ENCODE measurements at places on chromosomes 7 and 10. TPM values are rescaled to one million over a fixed set of nuclear protein-coding genes. Genes with fewer than 3 reads are reported as not detected.

DNA sequence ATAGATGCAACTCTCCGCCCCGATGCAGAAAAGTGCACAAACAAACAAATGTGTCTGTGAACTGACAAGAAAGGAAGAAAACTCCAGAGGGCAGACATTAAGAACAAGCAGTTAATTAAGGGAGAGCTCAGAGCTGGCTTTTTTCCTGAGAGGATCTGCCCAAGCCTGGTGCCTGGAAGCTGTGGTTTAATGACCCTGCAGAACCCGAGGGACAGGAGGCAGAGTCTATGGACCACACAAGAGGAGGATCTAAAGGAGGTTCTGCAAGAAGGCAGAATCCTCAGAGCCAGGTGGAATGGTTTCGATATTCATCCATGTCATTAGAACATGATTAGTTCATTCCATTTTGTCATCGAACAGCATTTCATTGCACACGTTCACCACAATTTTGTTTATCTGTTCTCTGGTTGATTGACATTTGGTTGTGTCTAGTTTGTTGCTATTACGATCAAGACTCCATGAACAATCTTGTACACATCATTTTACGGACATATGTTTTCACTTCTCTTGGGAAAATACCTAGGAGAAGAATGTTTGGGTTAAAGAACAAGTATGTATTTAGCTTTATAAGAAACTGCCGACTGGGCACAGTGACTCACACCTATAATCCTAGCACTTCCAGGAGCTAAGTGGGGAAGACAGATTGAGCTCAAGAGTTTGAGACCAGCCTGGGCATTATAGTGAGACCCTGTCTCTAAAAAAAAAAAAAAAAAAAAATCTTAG lies 560.2 kb downstream of the CALN1 start:
- DNase-seq: no peak

- no peak for DNase-seq
Observed at GRCh38 chr7:147044941-147045340, 928.3 kb downstream of the CNTNAP2 start.

GRCh38 chr7:80040335-80040734 lies 94.3 kb upstream of the GNAI1 start:
- DNase-seq: no peak

DNA sequence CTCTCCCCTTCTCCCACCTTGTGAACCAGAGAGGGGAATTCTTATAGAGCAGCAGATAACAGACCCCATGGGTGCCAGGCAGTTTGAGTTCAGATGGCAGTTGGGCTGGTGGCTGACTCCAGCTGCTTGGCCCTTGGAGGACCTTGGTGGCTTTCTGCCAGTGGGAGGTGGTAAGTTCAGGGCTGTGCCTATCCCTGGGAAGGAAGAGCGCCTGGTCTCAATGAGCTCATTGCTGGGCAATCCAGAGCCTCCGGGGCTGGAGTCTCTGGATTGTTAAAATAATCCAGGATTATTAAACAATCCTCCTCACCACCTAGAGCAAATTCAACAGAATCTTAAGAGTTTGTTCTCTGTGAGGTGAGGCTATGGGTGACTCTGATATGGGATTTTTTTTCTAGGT lies 105.2 kb downstream of the FANK1 start:
- no peak for DNase-seq

GRCh38 chr7:127974446-127975035 lies 56.7 kb downstream of the LRRC4 start:
- no peak for DNase-seq

GRCh38 chr10:112393341-112393740 lies 19.4 kb downstream of the ACSL5 start:
- no peak for DNase-seq

- DNase-seq: no peak
Observed at GRCh38 chr7:108232076-108232475, 101.9 kb upstream of the LAMB4 start.

DNA sequence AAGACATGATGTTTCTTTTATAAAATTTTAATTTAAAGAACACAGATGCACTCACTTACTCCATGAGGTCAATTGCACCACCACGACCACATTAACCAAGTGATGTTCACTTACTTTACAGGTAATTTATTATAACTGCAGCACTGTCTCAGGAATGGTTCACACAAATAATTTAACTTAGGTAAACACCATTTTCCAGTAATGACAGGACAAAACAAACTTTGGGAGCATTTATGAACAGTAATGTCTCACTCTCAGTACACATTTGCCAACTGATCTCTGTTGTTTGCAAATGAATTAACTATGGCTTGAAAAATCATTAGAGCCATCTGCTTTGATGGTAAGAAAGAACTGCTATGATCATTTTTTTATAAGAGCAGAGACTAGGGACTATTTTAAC lies 150.4 kb downstream of the ETV1 start:
- no peak for DNase-seq

DNA sequence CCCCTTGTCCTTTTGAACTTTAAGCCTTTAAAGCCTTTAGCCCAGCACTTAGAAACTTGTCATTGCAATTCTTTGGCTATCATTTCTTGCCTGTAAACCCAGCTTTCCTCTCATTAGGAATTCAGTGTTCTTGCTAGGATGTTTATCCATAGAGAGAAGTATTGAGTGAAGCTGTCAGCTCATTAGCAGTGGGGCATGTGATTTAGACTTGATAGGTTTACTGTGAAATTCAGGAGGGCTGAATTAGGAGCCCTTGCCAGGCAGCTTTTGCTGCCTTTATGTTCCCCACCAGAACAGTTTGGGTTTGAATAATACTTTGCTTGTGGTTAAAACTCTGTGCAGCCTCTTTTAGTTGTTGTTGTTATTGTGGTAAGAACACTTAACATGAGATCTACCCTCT lies 39.5 kb downstream of the LHFPL3 start:
- DNase-seq: no peak

DNA sequence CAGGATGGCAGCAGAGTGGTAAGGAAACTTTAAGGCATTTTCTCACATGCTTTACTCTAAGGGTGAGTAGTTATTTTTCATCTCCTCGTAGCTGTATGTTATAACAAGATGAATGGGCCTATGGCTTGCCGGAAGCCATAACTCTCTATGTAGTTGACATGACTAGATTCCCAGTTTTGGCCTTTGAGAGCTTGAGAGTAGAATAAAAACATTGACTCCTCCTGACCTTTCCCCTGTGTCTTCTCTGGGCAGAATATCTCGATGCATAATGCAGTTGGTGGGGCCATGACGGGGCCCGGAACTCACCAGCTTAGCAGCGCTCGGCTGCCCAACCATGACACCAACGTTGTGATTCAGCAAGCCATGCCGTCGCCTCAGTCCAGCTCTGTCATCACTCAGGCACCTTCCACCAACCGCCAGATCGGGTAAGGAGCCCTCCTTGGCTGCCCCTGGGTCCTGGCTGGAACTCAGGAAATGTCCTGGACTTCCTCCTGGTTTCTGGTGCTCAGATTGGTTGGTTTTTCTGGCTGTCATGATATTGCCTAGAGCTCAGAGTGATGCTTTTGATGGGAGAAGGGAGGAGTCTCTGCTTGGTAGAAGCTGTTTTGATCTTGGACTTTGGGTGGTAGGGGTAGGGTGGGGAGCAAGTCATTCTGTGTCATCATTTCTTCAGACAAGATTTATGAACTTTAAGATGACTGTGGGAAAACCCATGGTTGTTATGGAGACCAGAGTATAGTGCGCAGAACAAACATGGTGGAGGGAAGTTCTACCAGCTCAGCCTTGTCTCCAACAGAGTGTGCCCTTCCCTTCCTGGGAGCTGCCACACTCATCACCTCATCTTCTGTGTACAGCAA lies 158.0 kb downstream of the CREB5 start:
- DNase-seq: no peak

- no peak for DNase-seq
Observed at GRCh38 chr10:76558586-76558985, 1079.0 kb downstream of the KCNMA1 start.

ITGA8 gene
- 0.82 TPM for total RNA-seq

EN2 gene
- total RNA-seq: not detected

ATP6V0A4 gene
- not detected for total RNA-seq

PPP1R17 gene
- not detected for total RNA-seq

TES gene
- total RNA-seq: 26.2 TPM
